ENCODE measurements at places on chromosomes 2 and 18.

DNA sequence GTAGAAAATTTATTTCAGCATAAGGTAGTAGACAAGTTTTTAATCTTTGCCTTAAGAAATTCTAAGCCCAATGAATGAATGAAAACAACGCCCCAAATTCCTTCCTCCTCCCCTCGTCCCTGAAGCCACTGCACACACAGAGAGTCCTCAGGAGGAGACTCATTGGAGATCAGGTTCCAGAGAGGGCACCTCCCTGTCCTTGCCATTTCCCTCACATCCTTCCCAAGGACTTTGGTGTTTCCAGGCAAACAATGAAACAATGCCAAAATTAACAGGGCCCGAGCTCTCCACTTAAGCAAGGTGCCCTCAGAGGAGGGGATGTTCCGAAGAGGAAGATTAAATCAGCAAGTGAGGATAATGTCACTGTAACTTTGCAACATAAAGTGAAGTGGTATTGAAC lies 240.7 kb downstream of the DCDC2C start:
- DNase-seq, result no peak

- no peak for DNase-seq
These were observed 95.1 kb downstream of the MYO5B start for GRCh38 chr18:50099725-50100407.

DNA sequence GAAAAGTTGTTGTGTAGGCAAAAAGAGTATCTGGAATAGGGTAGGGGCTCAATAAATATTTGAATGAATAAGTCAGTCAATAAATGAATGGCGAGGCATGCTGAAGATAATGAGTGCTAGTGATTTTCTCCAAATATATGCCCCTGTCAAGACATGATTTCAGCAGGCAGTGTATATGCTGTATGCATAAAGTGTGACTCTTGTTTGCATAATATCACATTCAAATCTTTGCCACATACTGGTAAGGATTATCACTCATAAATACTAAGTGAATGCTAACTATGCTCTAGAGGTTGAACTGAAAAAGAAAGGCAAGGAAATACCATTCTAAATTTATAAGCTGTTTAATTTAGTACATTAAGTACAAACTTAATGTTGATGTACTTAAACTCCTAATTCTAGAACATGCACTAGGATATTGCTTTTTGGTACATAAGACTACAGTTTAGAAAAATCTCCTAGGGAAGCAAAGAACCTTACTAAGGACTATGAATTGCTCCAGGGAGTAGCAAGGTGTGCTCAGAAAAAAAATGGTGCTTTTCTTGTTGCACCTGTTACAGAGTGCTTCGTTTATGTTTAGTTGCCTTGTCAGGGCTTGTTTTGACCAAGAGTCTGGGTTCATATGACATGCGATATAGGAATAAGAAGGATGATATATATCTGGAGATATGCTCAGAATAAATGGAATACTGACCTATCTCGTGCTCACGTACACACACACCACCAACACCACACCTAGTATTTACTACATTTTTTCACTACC lies 224.0 kb upstream of the TANK start:
- no peak for DNase-seq

- no peak for DNase-seq
These were observed 36.2 kb downstream of the MAL start for GRCh38 chr2:95061601-95062183.

GRCh38 chr2:41941831-41942230 lies 106.0 kb upstream of the PKDCC start:
- no peak for DNase-seq
